Activated CD4-positive, alpha-beta T cell treated with anti-CD3 and anti-CD28 coated beads, Interleukin-2, amount 50 U/mL, for 24 hours (primary cell): ENCODE measurements at places on chromosomes 1 and 21.

DNA sequence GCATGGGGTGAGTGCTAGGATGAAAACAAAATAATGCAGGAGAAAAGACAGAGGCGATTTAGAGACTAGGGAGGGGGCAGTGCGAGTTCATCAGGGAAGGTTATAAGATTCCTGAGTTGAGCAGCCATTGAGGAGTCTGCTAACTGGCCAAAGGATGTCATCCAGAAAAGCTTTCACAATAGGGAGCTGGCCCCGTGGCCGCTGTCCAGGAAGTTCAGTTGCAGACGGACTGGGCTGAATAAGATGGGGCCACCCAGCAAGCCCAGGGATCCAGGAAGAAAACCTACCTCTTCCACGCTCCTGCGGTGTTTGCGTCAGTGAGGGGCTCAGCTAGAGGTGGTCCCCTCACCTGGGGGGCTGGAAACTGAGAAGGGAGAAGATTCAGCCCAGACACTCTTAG is 4.0 kb upstream of the PKP1 start:
- no peak for DNase-seq

DNA sequence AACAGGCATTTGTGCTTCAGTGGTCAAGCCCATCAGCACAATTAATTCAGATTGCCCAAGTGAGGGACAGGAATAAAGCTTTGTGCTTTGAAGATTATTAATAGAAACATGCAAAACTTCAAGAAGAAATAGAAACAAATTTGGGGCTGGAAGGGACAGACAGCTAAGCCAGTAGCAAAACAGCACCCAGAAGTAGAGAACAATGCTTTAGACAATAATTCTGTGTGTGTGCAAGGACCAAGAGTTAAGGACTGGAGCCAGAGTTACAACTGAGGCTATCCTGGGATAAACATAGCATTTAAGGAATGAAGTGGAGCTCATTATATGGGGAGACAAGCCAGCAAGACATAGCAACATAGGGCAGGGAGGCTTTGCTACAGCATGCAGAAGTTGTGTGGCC is 251.9 kb upstream of the DAB1 start:
- no peak for DNase-seq

DNA sequence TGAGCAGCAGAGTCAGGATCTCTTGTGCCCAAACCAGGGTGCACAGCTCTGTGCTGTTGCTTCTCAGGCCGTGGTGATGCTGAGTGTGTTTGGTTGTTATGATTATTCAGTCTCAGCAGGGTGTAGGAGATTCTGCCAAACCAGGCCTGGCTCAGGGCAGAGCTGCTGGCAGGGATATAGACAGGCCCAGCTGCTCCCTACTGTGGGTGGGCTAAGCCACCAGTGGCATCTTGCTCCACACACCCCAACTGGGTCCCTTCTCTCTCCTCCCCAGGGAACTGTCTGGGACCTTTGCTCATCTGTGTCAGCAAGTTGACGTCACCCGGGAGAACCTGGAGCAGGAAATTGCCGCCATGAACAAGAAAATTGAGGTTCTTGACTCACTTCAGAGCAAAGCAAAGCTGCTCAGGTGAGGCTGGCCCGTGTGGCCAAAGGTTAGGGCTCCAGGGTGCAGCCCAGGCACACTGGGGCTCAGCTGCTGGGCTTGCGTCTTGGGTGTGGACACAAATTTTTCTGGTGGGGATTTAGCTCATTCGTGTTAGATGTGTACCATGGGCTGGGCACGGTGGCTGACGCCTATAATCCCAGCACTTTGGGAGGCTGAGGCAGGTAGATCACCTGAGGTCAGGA is 9.9 kb upstream of the MIIP start:
- no peak for DNase-seq

GRCh38 chr1:47986761-47987200 is 10.4 kb downstream of the TRABD2B start:
- DNase-seq, result no peak

DNA sequence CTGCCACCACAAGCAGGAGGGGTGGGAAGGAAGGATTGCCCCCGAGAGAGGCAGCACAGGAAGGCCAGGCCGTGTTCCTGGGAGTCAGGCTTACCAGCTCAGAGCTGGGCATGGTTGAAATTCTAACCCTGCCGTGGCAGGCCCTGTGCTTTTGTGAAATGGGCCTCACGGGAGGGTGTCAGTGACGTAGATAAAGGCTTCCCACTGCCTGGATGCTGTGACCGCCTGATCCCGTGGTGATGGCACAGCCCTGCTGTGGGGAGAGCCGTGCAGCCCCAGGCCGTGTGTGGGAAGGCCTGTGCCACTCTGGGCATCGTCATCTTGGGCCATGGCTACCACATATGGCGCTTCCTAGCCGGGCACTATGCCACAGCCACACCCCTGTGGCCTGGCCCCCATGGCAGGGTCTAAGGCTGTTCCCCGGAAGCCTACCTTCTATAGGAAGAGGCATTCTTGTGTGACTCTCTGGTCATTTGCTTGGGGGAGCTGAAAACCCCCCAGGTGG is 161.3 kb downstream of the PCBP3 start:
- no peak for DNase-seq

DNA sequence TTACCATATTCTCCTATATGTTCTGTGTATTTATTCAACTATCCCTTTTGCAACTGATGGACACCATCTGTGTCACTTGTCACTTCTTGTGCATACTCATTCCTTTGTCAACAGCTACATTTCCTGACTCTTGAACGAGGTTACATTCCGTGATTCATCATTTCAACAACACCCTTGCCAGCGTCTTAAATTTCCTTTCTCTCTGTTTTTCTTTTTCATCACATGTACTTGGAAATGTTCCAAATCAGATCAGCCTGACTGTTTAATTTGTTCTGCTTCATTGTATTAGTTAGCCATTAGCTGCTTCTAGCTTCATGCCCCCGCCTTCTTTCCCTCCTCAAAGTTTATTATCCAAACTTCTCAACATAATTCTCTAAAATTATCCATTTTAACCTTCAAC is 173.0 kb downstream of the ADGRL4 start:
- DNase-seq, result no peak

- peak; percentile 9 for DNase-seq
Observed at GRCh38 chr1:63575340-63575826, 17.8 kb upstream of the PGM1 start.

DNA sequence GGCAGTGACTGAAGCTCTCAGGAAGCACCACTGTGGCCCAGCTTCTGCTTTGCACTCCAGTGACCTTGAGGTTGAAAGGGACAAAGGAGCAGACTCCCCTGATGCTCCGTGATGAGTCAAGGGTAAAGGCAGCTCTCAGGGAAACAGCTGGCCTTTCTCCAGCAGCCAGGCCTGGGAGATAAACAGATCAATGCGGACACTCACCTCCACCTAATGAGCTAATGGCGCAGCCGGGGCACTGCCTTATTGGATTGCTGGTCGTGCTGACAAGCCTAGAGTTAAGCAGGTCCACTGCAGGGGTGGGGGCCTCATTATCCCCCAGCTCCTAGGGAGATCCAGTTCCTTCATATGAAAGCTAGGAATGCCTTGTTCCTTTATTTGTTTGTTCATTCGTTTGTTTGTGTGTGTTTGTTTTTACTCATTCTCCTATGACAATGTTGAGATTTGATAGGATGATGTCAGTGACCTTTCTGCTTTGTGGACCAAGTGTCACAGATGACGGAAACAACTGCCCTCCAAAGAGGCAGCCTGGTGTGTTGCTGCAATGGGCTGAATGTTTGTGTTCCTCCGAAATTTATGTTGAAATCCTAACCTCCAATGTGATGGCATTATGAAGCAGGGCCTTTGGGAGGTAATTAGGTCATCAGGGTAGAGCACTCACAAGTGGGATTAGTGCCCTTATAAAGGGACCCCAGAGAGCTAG is 141.4 kb upstream of the BEND5 start:
- DNase-seq, result no peak

DNA sequence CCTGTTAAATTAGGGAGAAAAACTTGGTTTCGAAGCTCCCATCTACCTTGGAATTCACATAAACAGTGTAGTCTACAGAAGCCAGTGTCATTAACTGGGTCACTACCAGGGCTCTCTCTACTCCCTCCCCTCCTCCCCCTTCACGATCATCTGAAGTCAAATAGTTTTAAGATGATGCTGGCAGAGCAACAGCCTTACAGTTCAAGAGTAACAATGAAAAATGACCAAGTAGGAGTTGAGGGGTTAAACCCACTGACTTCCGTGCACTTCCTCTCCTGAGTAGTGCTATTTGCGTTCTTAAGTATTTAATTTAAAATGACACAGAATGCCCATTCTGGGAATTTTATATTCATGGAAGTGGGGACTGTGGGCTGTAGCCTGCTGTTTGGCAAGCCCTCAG is 236.9 kb downstream of the SIPA1L2 start:
- no peak for DNase-seq

GRCh38 chr21:14617871-14618270 is 71.8 kb upstream of the SAMSN1 start:
- DNase-seq, result no peak

DNA sequence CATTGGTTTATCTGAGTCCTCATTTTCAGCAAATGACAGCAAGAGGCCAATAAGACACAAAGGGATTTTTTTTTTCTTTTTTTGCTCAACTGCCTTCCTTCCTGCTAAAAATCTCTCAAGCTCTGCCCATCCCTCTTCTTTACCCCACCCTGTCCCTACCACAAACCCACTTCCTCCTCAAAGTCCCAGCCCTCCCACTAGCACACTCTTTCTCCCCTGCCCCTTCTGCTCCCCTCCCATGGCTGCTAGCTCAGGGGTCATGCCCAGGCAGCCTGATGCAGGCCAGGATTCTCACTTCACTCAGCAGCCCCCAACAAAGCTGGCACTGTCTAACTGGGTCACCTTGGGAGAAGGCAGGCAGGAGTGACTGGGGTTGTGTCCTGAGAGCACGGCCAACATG is 28.8 kb upstream of the PPP2R5A start:
- DNase-seq, result no peak

DNA sequence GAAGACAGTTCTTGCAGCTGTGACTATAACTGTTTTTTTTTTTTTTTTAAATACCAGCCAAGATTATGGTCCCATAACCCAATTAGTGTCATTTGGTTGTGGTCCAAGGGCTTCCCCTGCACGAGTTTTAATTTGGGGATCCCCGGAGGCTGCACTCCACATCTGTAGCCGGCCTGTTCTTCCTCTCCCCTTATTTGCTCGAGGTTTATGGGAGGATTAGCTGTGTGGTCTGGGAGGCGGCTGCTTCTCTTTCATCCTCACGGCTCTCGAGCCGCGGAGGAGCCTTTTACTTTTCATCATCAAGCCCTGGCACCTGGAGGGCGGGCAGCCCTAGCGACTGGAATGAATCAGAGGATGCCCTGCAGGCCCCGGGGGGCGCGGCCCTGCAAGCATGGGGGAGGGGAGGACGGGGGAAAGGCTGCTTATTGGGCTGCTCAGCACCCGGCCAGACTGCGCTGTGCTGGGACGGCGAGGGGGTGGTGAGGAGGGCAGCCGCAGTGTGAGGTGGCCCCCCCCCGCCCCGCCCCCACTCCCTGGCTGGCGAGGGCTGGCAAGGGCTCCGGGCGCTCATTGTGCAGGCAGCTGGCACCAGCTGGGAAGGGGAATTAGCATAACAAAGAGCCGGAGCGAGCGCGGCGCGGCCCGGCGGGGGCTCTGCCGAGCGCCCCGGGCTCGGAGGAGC is 18.5 kb downstream of the SERTAD4 start:
- DNase-seq, result no peak

DNA sequence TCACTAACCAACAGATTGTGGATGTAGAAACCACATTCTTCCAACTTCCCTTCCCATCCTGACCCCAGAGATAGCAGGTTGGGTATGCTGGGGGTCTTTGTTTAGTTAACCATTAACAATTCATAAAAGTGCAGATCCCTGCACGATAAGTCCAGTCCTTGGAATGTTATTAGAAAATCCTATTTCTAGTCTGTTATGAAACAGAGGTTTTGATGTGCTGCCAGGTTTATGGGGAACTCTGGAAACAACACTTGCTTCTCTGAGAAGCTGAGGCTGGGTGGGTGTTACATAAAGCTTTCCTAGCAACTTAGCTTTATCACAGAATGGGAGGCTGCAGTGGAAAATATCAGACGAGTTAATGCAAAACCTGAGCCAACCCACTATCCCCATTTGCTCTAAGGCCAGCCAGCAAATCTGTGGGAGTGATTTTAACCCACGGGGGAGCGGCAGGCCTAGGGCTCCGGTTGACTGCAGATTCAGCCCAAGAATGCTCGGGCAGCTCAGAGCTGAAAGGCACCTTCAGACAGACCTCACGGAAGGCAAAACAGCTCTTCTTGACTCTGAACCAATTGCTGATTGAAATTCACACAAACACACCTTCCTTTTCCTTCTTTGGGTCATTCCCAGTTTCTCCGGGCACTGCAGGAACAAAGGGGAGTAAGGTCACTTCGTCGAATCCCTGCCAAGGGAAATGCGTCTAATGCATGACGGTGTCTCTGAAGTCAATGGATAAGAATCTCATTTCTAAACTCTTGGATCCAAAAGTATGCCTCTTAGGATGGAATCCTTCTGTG is 111.7 kb upstream of the IRF2BP2 start:
- DNase-seq, result no peak

DNA sequence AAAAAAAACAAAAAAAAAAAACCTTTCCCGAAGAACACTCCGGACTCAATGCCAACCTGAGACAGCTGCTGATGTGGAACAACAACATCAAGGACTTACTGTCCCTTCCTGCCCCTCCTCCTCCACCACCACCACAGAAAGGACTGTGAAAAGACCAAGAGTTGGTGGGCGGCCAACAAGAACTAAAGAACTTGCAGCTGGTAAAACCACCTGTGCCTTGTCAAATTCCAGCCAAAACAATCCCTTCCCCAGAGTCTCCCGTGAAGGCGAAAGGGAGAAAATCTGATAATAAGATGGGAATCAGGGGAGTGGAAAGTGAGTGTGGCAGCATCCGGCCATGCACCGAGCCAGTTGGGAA is 88.9 kb downstream of the PROX1 start:
- DNase-seq, result no peak

GRCh38 chr21:40719615-40720014 is 127.3 kb downstream of the DSCAM start:
- no peak for DNase-seq

- no peak for DNase-seq
Observed at GRCh38 chr1:12157366-12158231, 9.2 kb upstream of the TNFRSF1B start.

- DNase-seq, result no peak
Observed at GRCh38 chr1:93244298-93245069, 64.0 kb downstream of the CCDC18 start.

GRCh38 chr1:87706203-87706602 is 377.5 kb downstream of the LMO4 start:
- no peak for DNase-seq

GRCh38 chr1:41917835-41918449 is 780 bp downstream of the HIVEP3 start:
- no peak for DNase-seq

DNA sequence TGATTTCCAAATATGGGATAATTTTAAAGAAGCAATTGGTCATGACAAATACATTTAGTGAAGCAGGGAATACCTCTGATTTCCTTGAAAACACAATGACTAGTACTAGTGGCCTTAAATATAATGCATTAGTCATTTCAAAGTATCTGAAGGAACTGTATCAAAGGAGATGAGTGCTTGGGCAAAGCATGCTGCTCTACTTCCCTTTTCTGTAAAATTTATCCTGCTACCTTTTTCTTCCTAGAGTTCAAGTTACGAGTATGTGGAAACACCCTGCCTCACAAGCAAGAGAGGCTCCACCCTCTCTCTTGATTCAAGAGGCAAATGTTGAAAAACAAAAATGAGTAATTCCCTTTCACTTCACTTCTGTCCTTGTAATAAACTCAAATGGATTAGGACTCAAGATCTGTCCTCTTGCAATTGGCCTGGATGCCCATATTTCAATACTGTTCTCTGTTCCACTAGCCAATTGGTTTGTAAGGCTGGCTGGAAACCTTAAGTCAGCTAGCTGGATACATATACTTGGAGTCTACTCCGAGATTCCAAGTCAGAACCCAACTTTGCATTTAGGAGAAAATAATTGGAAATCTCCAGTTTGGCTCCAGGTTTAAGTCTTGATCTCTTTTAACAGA is 92.5 kb downstream of the CDC42BPA start:
- no peak for DNase-seq
